ENCODE measurements at places on chromosomes 7 and 10.

- DNase-seq, result no peak
Measured at GRCh38 chr7:151917791-151918509, 38.3 kb upstream of the GALNTL5 start.

DNA sequence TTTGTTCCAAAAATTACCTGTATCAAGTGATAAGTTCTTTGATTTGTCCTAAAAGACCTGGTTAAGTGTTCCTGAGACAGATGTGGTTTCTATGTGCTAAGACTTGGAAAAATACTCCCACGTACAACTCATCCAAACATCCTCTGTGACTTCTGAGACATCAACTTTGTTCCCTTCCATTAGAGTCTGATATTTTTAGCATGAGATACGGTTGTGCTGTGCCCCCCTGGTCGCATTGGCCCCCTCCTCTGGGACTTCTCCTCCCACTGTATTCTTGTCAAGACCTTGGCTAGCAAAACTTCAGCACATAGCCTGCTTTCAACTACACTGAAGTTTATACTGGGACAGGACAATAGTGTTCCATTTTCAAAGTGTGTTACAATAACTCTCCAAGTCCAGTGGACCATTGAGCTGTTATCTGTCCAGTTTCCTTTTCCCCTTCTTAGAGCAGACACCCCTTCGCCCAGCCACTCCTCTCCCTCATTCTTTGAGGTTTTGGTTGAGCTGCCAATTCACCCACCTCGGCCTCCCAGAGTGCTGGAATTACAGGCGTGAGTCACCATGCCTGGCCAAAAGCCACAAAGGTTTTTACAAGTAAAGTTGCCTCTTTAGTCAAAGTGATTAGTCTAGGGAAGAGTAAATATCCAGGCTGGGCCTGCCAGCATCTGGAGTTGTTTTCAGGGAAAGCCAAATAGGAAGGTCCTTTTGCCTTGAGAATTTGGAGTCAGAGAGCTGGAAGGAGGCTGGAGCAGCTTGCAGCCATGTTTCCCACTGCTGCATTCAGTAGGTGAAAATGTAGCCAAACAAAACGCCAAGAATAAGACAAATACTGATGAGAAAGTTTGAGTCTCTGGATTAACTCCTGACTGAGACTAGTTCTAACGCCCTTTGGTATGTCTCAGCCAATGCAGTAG is 17.8 kb upstream of the PDLIM1 start:
- DNase-seq, result peak; percentile 98

DNA sequence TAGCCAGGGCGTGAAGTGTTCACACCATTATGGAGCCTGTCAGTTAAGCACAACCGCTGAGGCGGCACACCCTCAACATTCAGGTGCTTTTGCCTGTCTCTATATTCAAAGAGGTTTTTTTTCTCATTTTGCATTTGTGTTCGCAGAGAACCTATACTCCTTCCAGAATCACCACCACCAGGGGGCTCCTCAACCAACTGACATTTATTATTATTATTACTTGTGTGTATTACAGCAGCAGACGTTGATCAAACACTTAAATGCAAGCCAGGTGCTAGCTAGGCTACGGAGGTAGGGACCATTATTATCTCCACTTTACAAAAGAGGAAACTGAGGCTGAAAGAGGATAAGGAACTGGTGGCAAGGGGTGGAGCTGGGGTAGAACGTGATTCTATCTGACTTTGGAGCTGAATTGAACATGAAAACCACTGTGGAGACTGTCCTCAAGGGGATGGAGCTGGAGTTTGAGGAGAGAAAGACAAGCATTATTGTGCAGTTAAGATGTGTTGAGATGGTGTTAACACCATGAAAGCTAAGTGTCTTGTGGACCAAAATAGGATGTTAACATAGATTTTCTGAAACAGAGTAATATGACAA is 133.8 kb upstream of the PLXNA4 start:
- DNase-seq, result peak; percentile 25

- DNase-seq, result peak; percentile 48
Measured at GRCh38 chr7:85851571-85852193, 664.8 kb upstream of the SEMA3D start.

GRCh38 chr10:13555884-13556510 is 27.2 kb upstream of the BEND7 start:
- peak; percentile 43 for DNase-seq

- DNase-seq, result peak; percentile 61
Measured at GRCh38 chr7:913736-914520, 37.6 kb downstream of the GET4 start.

DNA sequence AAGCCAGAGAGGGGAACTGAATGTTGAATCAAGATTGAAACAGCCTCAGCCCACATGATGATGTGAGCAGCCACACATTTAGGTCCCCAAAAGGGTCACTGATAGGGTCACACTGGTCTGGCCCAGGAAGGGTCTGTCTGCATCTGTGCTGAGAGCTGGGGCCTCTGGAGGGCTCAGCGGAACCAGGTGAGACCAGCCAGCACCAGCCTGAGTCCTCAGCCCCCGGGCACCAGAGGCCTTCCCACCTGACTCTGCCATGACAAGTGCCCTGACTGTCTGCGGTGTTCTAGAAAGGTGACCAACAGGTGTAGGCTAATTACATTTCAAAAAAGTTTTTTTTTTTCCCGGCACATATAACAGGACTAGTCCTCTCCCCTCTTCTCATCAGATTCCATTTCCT is 76.2 kb downstream of the WDR11 start:
- DNase-seq, result no peak

GRCh38 chr7:74481458-74482196 is 27.9 kb downstream of the GTF2IRD1 start:
- DNase-seq, result no peak

DNA sequence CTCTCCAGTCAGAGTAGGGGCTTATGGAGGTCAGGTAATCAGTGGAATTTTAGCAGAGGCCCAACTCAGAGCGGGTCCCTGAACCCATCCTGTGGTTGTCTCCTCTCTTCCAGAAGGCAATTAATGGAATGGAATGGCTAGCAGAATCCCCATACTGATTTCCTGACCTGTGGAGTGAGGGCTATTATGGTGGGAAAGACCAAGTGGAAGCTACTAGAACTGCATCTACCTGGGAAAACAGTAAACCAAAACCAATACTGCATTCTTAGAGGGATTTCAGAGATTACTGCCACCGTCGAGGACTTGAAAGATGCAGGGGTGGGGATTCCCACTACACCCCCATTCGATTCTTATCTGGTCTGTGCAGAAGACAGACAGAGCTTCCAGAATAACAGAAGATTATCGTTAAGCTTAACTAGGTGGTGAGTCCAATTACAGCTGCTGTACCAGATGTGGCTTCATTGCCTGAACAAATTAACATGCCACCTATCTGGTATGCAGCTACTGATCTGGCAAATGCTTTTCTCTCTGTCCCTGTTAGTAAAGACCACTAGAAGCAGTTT is 73.2 kb downstream of the LMBR1 start:
- DNase-seq, result no peak

- no peak for DNase-seq
Measured at GRCh38 chr10:22932626-22933370, 4.9 kb downstream of the ARMC3 start.

Data from kidney tubule cell (primary cell).